ENCODE measurements at places on chromosomes 7 and 10.

- no peak for DNase-seq
Observed at GRCh38 chr7:141359262-141359661, 191.9 kb upstream of the AGK start.

GRCh38 chr7:23298141-23298881 lies 828 bp upstream of the MALSU1 start:
- DNase-seq: no peak

- no peak for DNase-seq
Observed at GRCh38 chr7:46468753-46469356, 547.8 kb upstream of the IGFBP3 start.

GRCh38 chr7:76125560-76125959 lies 76.1 kb upstream of the SRRM3 start:
- no peak for DNase-seq

DNA sequence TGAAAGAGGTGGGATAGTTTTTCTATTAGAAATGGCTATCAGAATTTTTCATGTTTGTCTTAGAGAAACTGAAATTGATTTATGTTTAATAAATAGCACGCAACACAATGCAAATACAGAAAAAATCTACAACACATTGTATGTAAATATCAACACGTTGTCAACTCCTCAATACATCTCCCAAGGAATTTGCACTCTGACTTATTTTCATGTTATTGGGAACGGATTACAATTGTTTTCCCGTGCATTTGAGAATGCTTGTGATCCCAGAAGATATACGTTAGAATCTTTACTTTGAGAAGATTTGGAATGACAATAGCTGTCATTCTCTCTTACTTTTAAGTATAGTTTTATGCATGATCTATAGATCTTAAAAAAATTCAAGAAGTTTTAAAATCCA lies 313.8 kb upstream of the AKR1E2 start:
- no peak for DNase-seq

DNA sequence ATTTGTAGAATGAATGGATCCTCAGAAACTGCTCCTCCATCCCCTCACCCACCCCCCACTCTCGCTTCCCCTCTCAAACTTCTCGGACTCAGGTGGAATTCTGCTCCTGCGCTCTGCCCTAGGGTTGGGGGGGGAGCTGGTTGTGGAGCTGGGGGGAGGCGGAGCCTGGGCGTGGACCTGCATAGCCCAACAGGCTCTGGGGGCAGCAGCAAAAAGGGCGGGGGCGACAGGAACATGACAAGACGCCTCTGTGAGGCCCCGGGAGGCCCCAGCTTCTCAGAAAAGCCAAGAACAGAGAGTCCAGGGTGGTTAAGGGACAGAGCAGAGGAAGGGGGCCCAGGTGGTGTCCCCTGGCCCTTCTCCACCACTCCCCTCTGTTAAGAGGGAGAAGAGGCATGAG lies 3.5 kb downstream of the TSC22D4 start:
- no peak for DNase-seq

- DNase-seq: no peak
Observed at GRCh38 chr10:75744261-75744660, 312.8 kb downstream of the LRMDA start.
